Inflammatory macrophage treated with lipopolysaccharide for 1 hour (primary cell): ENCODE measurements at places on chromosomes 2 and 18.

DNA sequence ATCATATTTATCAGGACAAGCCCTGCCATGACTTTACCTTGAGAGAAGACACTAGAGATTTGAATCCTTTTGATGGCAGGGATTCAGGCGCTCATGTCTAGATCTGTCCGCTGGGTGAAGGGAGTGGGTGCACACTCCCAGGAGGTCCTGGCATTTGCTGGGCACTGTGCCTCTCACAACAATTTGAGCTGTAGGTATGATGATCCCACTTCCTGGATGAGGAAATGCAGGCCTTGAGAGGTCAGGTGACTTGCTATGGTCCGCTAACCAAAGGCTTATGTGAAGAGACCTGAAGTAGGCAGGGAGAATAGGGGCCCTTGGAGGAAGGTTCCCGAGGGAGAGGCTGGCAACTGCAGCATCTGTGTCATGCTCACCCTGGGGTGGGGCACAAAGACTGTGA, 206.1 kb downstream of the HAUS1 start:
- DNase-seq = no peak

DNA sequence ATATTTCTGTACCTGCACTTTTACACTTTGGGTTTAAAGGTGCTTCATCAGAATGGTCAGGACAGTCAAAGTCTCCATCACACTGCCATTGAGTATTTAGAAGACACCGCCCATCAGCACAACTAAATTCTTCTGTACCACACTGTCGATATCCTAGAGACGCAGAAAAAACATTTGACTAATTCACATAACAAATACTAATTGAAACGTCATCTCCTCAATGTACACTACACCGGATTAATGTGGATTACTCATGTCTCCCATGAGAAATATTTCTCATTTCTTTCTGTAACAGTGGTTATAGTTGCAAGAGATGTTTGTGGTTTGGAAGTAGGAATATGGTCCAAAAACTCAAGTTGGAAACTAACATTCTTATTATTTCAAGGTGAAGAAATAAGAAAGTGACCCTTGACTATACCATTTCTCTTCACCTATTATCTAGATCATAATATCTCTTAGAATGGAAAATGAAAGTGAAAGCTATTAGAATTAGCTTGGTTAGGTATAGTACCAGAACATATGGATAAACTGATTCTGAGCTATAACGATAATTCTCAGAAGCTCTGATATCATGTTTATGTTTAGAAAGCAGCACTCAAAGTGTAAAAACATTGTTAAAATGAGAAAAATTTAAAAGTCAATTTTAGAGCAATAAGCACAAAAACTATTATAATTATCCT, 1627.7 kb downstream of the LRP1B start:
- DNase-seq = no peak

DNA sequence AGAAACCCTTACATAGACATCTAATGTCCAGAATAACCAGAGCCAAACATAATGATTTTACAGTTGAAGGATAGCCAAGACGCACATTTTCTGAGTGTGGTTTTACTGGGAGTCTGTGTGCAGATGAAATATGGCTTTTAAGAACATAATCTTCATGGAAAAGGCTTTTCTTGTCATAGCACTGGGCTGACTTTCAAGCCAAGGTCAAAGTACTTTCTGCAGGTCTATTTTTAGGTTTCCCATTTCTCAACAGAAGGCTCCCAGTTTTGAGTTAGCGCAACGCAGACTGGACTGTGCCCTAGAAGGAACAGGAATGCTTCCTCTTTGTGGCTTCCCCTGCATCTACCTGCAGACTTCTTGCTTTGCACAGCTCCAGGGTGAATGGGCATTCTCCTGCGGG, 92.3 kb upstream of the UPP2 start:
- DNase-seq = no peak

DNA sequence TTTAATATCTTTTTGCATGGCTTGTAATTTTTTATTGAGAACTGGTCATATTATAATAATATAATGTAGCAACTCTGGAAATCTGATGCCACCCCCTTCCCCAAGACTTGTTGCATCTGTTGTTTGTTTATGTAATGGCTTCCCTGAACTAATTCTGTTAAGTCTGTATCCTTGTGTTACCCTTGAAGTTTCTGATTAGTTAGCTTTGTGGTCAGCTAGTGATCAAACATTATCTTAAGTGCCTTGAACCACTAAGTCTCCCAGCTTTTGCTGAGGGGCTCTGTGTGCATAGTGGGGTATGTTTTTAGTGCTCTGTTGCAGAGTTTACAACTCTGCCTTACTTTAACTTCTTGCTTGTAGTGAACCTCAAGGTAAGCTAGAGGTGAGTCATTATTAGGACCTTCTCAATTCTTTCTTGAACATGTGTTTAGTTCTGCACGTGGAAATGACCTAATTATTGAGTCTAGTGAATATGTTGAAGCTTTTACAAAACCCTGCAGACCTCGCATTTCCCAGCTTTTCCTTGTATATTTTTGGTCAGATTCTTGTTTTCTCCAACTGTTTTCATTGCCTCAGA, 24.8 kb downstream of the SMCHD1 start:
- no peak for DNase-seq

GRCh38 chr18:27763936-27764335, 413.0 kb downstream of the CDH2 start:
- no peak for DNase-seq

DNA sequence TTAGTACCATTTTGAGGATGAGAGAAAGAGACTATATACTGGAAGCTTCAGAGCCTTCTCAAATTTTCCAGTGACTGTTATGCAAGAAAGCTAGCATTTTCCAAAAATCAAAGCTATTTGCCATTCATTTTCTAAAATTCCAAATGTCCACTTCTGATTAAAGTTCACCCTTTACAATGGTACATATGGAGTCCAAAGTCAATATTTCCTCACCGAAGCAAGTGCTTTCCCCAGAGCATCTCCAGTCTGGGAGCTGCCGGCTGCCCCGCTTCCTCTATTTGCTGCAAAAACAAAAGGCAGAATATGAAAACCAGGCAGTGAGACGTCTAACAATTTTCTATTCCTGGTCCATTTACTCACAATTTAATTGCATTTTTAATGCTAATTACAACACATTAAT, 302.0 kb upstream of the CCDC68 start:
- no peak for DNase-seq

GRCh38 chr2:211132046-211132445, 575.6 kb downstream of the CPS1 start:
- DNase-seq = no peak
